ENCODE measurements at places on chromosomes 1 and 21.
A peak's percentile ranks its signal among the peaks of the same experiment; 100 is the strongest.

GRCh38 chr1:182110635-182111034 lies 49.1 kb upstream of the ZNF648 start:
- no peak for DNase-seq

- DNase-seq: no peak
Measured at GRCh38 chr1:11757047-11757446, 4.9 kb upstream of the C1orf167 start.

DNA sequence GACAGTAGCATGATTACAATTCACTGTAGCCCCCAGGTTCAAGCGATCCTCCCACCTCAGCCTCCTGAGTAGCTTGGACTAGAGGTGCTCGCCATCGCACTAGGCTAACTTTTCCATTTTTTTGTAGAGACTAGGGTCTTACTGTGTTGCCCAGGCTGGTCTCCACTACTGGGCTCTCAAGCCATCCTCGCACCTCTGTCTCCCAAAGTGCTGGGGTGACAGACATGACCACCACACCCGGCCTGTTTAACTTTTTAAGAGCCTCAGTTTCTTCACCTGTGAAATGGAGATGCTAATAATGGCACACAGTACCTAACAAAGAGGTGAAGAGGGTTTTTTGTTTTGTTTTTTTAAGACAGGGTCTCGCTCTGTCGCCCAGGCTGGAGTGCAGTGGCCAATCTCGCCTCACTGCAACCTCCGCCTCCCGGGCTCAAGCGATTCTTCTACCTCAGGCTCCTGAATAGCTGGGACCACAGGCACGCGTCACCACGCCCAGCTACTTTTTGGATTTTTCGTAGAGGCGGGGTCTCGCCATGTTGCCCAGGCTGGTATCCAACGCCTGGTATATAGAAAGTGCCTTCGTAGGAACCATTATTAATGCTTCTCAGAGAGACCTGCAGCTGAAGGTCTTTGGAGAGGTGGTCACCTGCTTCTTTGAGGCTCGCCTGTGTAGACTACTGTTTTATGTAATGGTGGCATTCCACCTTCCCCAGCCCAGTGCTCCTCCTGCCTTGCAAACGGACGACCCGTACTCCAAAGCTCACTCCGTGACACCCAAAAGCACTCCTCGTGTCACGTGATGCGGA lies 567 bp downstream of the PMVK start:
- DNase-seq: no peak

GRCh38 chr1:100773444-100773843 lies 53.9 kb downstream of the VCAM1 start:
- DNase-seq: no peak

DNA sequence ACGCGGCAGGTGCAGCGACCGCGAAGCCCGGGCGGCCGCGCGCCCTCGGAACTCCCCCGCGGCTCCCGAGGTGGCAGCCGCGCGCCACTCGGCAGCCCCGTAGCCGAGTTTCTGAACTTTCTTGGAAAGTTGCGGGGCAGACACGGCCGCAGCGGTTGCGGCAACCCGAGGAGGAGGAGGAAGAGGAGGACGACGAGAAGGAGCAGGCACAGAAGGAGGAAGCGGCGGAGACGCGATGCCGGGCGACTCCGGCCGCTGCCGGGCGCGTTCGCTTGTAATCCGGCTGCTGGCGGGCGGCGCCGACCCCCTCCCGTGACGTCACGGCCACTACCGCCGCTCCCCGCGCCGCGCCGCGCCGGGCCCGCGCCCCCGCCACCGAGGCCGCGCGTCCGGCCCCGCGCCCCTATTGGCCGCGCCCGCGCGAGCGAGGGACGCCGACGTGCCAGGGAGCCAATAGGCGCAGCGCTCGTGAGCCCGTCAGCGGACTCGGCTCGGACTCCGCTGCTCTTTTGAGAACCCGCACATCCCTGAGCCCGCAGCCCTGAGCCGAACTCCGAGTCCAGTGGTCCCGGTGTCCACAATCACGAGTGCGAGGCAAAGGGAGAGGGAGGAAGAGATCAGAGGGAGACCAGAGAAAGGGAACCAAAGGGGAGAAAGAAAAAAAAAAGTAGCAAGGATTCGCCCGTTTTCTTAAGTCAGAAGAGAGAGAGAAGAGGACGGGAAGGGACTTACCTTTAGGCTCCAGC lies 736 bp upstream of the BARHL2 start:
- DNase-seq: peak; percentile 37

GRCh38 chr1:100609849-100610248 lies 71.9 kb downstream of the GPR88 start:
- no peak for DNase-seq

GRCh38 chr1:203486618-203487370 lies 7.2 kb upstream of the OPTC start:
- no peak for DNase-seq

GRCh38 chr1:109497449-109498160 lies 3.7 kb downstream of the CYB561D1 start:
- no peak for DNase-seq

DNA sequence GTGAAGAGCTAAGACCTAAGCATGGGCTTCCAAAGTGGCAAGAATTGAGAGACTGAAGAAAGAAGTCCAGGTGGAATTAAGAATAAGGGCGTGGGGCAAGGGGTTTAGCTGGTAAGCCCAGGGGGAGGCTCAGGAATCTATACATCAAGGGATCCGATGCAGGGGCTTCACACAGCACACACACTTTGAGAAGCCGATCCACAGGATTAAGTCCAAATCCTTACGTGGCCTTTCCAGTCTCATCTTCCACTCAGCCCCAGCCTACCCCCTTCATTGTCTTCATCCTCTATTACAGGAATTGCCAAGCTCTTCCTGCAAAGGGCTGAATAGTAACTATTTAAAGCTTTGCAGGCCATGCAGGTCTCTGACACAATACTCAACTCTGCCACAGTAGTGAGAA lies 101.3 kb downstream of the TGFBR3 start:
- DNase-seq: no peak
